ENCODE measurements at places on chromosomes 16 and 17. TPM values are rescaled to one million over a fixed set of nuclear protein-coding genes. Genes with fewer than 3 reads are reported as not detected.
A peak's percentile ranks its signal among the peaks of the same experiment; 100 is the strongest.

GDPD3 gene
- total RNA-seq, result 18.6 TPM

COX6A2 gene
- total RNA-seq, result not detected

MYH8 gene
- total RNA-seq, result not detected

NPIPA7 gene
- 12.2 TPM for total RNA-seq

SMIM36 gene
- not detected for total RNA-seq

ABCA6 gene
- 30.5 TPM for total RNA-seq

GRCh38 chr17:26963163-26963503, 330.8 kb upstream of the WSB1 start:
- no peaks in the 10 kb centered on the region for H3K36me3 ChIP-seq
- no peaks in the 10 kb centered on the region for H3K4me1 ChIP-seq
- no peak overlapping the region for H3K27ac ChIP-seq
- H3K27me3 ChIP-seq, result no peaks in the 10 kb centered on the region
- H3K4me3 ChIP-seq, result no peak overlapping the region
- no peak for DNase-seq

DNA sequence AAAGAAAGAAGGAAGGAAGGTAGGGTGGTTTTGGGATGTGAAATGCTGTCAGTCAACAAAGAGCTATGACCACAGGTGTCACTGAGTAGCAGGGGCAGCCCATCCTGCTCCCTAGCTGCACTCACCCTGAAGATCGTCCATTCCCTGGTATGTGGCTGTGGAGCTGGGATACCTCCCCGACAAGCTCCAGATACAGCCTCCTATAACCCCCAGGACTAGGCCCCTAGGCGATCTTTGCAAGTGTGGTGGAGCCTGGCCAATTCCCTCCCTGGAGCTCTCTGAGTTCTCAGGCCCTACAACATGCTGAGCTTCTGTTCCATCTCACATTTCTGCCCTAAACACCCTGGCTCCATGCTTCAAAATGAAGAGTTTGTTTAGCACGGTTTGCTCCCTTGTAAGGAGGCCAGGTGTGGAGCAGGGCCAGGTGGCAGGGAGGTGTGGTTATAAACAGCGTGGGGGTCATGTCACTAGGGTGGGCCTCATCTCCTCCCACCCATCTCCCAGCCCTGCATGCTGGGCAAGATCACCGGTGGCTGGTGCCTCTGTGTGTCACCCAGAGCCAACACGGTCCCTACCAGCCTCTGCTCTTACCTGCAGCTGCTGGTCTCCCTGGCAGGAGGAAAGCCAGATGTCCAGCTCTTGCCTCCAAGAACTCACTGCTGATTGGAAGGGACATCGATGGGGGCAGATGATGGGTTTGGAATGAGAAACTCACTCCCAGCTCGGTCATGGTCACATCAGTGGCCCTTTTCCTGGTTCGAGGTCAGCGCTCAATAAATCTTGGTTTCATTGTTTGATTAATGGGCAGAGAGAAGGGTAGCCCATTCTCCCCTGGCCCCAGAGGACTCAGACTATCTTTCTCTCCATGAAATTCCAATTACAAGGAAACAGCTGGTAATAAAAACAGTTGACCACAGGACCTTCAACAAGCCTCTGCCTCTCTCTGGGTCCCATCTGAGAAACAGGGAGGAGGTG, 511.0 kb upstream of the CDH5 start:
- H3K4me3 ChIP-seq, result no peak overlapping the region
- H3K36me3 ChIP-seq, result no peaks in the 10 kb centered on the region
- H3K4me1 ChIP-seq, result no peaks in the 10 kb centered on the region
- DNase-seq, result no peak
- H3K27ac ChIP-seq, result no peak overlapping the region
- H3K27me3 ChIP-seq, result no peaks in the 10 kb centered on the region

DNA sequence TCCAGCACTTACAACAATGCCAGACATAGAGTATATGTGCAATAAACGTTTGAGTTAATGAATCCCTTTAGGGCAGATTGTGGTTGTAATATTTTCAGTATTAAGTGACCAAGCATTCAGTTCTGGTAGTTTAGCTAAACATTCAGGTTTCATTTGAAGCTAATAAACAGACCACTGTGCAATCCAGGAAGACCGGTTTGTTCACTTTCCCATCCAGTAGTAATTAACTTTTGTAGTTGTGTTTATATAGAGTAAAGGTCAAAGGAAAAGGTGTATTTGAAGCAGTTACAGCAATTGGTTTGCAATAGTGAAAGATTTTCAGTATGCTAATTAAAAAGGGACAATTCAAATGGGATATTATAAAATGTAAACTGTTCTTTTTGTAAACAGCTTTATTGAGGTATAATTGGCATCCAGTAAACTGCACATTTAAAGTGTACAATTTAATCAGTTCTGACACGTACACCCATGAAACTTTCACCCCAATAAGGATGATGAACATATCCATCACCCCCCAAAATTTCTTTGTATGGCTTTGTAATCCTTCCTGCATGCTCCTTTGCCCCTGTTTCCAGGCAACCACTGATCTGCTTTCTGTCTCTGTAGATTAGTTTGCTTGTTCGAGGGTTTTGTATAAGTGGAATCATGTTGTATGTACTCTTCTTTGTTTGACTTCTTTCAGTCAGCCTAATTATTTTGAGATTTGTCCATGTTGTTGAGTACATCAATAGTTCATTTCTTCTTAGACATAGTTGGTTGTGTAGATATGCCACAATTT, 26.3 kb downstream of the MRTFB start:
- DNase-seq, result no peak
- peaks cover 8% of the 10 kb centered on the region for H3K4me1 ChIP-seq
- no peak overlapping the region for H3K4me3 ChIP-seq
- H3K27me3 ChIP-seq, result no peaks in the 10 kb centered on the region
- no peak overlapping the region for H3K27ac ChIP-seq
- H3K36me3 ChIP-seq, result no peaks in the 10 kb centered on the region

DNA sequence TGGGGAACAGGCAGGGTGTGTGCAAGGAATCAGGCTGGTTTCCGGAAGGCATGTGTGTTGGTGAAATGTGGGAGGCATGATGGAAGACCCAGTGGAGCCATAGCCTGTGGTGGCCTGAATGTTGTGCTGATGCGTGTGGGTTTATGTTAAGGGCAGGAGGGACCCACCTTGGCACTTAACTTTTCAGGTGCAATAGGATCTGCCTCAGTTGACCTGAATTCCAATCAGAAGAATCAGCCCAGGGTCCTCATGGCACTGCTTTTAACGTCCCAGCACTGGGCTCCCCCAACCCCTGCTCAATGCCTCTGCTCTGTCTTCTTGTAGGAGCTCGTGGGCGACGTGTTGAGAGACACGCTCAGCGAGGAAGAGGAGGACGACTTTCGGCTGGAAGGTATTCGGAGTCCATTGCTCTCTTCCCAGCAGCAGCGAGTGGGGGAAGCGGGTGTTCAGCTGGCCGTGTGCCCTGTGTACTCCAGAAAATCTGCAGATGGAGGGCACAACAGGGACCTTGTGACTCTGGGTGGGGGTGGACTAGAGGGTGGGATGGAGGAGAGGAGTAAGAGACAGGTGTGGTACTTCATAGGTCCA, 59.9 kb downstream of the NKD1 start:
- no peak overlapping the region for H3K27ac ChIP-seq
- H3K36me3 ChIP-seq, result no peaks in the 10 kb centered on the region
- no peaks in the 10 kb centered on the region for H3K27me3 ChIP-seq

DNA sequence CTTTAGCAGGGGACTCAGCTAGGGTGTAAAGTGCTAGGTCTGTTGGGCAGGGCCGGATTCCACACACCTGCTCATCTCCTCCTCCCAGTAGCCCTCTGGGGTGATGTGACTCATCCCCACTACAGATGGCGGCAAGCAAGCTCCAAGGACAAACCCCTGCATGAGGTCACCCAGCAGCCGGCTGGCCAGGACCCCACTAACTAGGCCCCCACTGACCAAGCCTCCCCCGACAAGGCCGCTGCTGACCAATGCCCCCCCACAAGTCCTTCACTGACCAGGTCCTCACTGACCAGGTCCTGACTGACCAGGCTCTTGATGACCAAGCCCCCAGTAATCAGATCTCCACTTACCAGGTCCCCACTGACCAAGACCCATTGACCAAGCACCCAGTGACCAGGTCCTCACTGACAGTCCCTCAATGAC, 36.7 kb downstream of the TNFRSF13B start:
- no peaks in the 10 kb centered on the region for H3K27me3 ChIP-seq
- H3K4me1 ChIP-seq, result no peaks in the 10 kb centered on the region
- H3K27ac ChIP-seq, result no peak overlapping the region
- H3K36me3 ChIP-seq, result no peaks in the 10 kb centered on the region

DNA sequence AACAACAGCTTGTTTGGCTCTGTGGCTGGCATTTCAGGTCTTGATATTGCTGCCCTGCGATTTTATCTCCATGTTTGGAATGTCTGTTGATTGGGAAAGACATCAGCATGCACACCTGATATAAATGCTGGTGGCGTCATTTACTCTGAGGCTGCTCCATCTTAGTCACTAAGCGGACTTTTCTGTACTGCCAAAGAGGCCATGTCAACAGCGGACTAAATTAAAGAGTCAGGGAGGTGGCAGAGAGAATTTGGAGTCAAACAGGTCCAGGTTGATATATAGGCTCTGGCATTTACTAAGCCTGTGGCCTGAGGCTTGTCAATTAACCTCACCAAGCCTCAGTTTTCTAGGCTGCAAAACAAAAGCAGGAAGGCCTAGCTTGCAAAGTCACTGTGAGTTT, 6.2 kb downstream of the RBFOX1 start:
- H3K27me3 ChIP-seq, result no peaks in the 10 kb centered on the region
- no peak overlapping the region for H3K27ac ChIP-seq
- no peak overlapping the region for H3K4me3 ChIP-seq
- no peak for DNase-seq
- no peaks in the 10 kb centered on the region for H3K4me1 ChIP-seq
- H3K36me3 ChIP-seq, result no peaks in the 10 kb centered on the region

- H3K4me3 ChIP-seq, result no peak overlapping the region
- no peaks in the 10 kb centered on the region for H3K36me3 ChIP-seq
- peaks cover 12% of the 10 kb centered on the region for H3K4me1 ChIP-seq
- DNase-seq, result peak; percentile 77
- no peak overlapping the region for H3K27ac ChIP-seq
Measured at GRCh38 chr17:27323538-27324215, 29.8 kb downstream of the WSB1 start.

DNA sequence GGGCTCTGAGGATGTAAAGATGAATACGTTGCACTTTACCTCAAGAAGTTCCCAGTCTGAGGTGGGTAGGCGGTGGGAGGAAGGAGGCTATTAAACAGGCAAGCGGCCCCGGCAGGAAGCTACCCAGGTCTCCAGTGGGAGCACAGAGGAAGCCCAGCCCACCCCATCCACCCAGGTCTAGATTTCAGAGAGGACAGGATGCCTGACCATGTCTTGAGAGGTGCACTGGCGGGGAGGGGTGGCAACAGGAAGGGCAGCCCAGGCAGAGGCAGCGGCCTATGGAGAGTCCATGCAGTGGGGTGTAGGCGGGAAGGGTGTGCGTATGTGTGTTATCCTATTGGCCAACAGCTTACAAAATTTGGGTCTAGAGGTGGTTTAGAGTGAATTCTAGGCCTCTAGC, 13.9 kb downstream of the SARM1 start:
- no peak for DNase-seq
- H3K27me3 ChIP-seq, result peaks cover 15% of the 10 kb centered on the region
- H3K4me3 ChIP-seq, result no peak overlapping the region

- H3K27ac ChIP-seq, result no peak within 1 kb of the TSS
- peaks cover 17% of the 10 kb centered on the region for H3K27me3 ChIP-seq
- H3K36me3 ChIP-seq, result no peaks in the 10 kb centered on the region
- peak; percentile 57 for DNase-seq
- H3K4me1 ChIP-seq, result peaks cover 8% of the 10 kb centered on the region
Measured at GRCh38 chr16:67430977-67431774, at the start of gene HSD11B2. HSD11B2 (plus strand) TSS chr16:67431121; CDS start chr16:67431249, 128 bp downstream.

GRCh38 chr17:80397686-80398085, 17.3 kb upstream of the ENDOV start:
- no peaks in the 10 kb centered on the region for H3K4me1 ChIP-seq
- no peak overlapping the region for H3K27ac ChIP-seq
- H3K4me3 ChIP-seq, result no peak overlapping the region

DNA sequence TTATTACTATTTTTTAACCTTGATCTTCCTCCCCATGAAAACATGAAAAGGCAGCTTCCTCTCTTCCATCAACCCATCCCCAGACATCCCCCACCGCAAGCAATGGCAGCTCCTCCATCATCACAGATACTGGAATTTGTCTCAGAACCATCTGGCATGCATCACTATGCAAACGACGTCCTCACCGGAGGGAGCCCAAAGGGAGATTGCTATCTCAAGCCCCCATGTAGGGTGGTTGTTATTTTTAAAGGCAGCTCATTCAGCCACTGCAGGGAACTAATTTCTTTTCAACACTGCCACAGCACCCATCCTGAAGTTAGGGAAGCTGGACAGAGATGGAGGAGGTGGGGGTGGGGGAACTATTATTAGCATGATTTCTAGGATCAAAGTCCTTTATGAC, 222.5 kb downstream of the FOXL1 start:
- H3K27me3 ChIP-seq, result peaks cover 4% of the 10 kb centered on the region
- DNase-seq, result no peak
- H3K4me3 ChIP-seq, result no peak overlapping the region
- no peaks in the 10 kb centered on the region for H3K36me3 ChIP-seq
- H3K27ac ChIP-seq, result no peak overlapping the region

- no peaks in the 10 kb centered on the region for H3K4me1 ChIP-seq
- H3K27ac ChIP-seq, result no peak overlapping the region
- H3K4me3 ChIP-seq, result no peak overlapping the region
- H3K36me3 ChIP-seq, result no peaks in the 10 kb centered on the region
Measured at GRCh38 chr17:74253036-74253435, 21.0 kb upstream of the DNAI2 start.

- no peaks in the 10 kb centered on the region for H3K36me3 ChIP-seq
- DNase-seq, result no peak
- no peak overlapping the region for H3K27ac ChIP-seq
- no peak overlapping the region for H3K4me3 ChIP-seq
- H3K27me3 ChIP-seq, result no peaks in the 10 kb centered on the region
Measured at GRCh38 chr17:44977065-44977464, 9.0 kb upstream of the C1QL1 start.

- H3K36me3 ChIP-seq, result no peaks in the 10 kb centered on the region
- no peak for DNase-seq
- no peaks in the 10 kb centered on the region for H3K27me3 ChIP-seq
- no peaks in the 10 kb centered on the region for H3K4me1 ChIP-seq
Measured at GRCh38 chr16:5918567-5919130, 821.1 kb upstream of the EEF2KMT start.

- H3K27me3 ChIP-seq, result no peaks in the 10 kb centered on the region
- H3K4me1 ChIP-seq, result no peaks in the 10 kb centered on the region
- no peaks in the 10 kb centered on the region for H3K36me3 ChIP-seq
- H3K4me3 ChIP-seq, result no peak overlapping the region
- no peak overlapping the region for H3K27ac ChIP-seq
Measured at GRCh38 chr16:78211020-78211599, 111.7 kb downstream of the WWOX start.

- H3K27me3 ChIP-seq, result no peaks in the 10 kb centered on the region
- DNase-seq, result no peak
- H3K27ac ChIP-seq, result no peak overlapping the region
Measured at GRCh38 chr17:71780596-71780995, 340.2 kb upstream of the SOX9 start.

DNA sequence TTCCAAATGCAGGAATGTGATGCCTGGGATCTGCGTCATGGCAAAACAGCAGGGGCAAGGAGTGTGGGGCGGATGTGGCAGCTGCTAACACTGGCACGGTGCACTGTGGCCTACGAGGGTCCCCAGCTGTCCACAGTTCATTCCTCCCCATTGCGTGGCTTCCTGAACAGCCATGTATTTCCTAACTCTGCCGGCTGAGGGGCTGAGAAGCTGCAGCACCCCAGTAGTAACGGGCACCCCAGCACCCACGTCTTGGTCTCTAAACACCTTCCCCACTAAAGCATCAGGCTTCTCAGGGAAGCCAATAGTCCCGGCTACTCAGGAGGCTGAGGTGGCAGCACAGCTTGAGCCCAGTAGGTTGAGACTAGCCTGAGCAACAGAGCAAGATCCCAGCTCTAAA, 47.6 kb downstream of the LMF1 start:
- no peaks in the 10 kb centered on the region for H3K36me3 ChIP-seq
- H3K27me3 ChIP-seq, result no peaks in the 10 kb centered on the region
- no peak for DNase-seq
- no peaks in the 10 kb centered on the region for H3K4me1 ChIP-seq
- H3K27ac ChIP-seq, result no peak overlapping the region

Measured in endothelial cell of umbilical vein (primary cell).